ENCODE measurements at places on chromosomes 3 and 15. TPM values are rescaled to one million over a fixed set of nuclear protein-coding genes. Genes with fewer than 3 reads are reported as not detected.

Gene GCHFR
- 7.1 TPM for total RNA-seq

Gene CCR9
- total RNA-seq, result not detected

Gene CLDN18
- not detected for total RNA-seq

Gene QARS1
- total RNA-seq, result 203 TPM

Gene GOLGA6L24
- not detected for total RNA-seq

Gene FHIT
- 1.8 TPM for total RNA-seq

Gene FILIP1L
- total RNA-seq, result 8.0 TPM

Gene KY
- total RNA-seq, result not detected

Gene CHRFAM7A
- 0.23 TPM for total RNA-seq

Gene INSYN1
- total RNA-seq, result 0.08 TPM

Gene PLA2G4E
- total RNA-seq, result 0.27 TPM

Gene ALDH1A3
- total RNA-seq, result 1,053 TPM

Gene CPLX3
- not detected for total RNA-seq

Gene ADAMTS9
- 0.08 TPM for total RNA-seq

Gene GALNT15
- total RNA-seq, result 0.57 TPM

Gene GABRR3
- not detected for total RNA-seq

Gene CPNE9
- not detected for total RNA-seq

Gene LRRC15
- total RNA-seq, result not detected

Gene PTPN9
- total RNA-seq, result 22.6 TPM

Gene EID1
- 105 TPM for total RNA-seq

Gene PPP1R14D
- not detected for total RNA-seq

Gene SNTN
- total RNA-seq, result not detected

Gene GOLGA6L7
- total RNA-seq, result not detected

Gene GAP43
- total RNA-seq, result not detected

Gene DNAH12
- total RNA-seq, result not detected

Gene MELTF
- total RNA-seq, result 13.8 TPM

Gene CLASP2
- 31.6 TPM for total RNA-seq

Gene GRM2
- 0.08 TPM for total RNA-seq

Gene MUC13
- total RNA-seq, result not detected

Gene FNDC3B
- 23.6 TPM for total RNA-seq

Gene CCR5
- not detected for total RNA-seq

Gene CCDC80
- 10.3 TPM for total RNA-seq

Gene VEPH1
- total RNA-seq, result 0.34 TPM

Gene HRH1
- total RNA-seq, result 9.4 TPM

Gene A4GNT
- not detected for total RNA-seq

Gene LMAN1L
- total RNA-seq, result not detected

Gene ACTC1
- total RNA-seq, result not detected

Gene NEK10
- total RNA-seq, result 0.23 TPM

Gene NEIL1
- 7.7 TPM for total RNA-seq

Gene P2RY12
- total RNA-seq, result not detected

Gene ANKUB1
- 0.31 TPM for total RNA-seq

Gene GPR160
- total RNA-seq, result 1.0 TPM

Gene CDHR4
- not detected for total RNA-seq

Gene FRG2C
- not detected for total RNA-seq

Gene NKIRAS1
- 5.2 TPM for total RNA-seq
